ENCODE measurements at places on chromosomes 11 and 22.

GRCh38 chr11:75566763-75567279 is 4.8 kb downstream of the SERPINH1 start:
- no peak for DNase-seq

- no peak for DNase-seq
Observed at GRCh38 chr11:72235351-72236057, 8.5 kb downstream of the PHOX2A start.

GRCh38 chr22:36486619-36487384 is 5.4 kb upstream of the TXN2 start:
- DNase-seq: peak; percentile 48

DNA sequence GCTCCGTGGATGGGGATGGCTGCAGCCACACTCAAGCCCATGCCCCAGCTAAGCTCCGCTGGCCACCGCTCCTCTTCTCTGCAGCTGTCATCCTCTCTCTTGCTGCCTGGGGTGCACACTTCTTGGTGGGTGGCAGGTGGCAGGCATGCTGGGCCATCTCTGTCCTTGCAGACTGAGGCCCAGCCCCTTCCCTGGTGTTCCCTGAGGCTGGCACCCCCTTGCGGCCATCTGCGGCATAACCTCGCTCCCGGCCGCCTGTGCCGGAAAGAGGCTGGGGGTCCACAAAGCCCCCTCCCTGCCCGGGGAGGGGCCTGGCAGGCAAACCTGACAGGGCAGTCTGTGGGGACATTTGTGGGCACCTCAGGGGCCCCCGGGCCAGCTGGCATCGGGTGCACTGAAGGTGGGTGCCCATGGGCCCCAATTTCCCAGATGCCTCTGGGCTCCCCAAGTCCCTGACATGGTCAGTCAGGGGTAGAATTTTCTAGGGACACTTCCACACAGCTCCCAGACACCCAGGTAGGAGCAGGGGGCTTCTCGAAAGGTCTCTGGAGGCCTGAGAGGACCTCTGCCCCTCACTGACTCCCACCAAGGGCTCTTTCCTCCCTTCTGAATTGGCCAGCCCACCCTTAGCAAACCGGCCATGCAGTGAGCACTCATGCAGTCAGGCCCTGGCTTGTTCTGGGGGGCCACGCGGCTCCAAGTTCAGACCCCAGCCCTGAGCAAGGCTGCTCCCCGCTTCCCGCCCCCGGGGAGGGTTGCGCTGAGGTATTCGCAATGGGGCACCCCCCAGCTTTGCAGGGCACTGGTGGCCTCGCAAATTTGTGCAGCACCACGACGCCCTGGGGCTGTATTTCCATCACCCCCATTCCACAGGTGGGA is 23.5 kb upstream of the TH start:
- DNase-seq: no peak

GRCh38 chr11:73647459-73648100 is 1.2 kb downstream of the PLEKHB1 start:
- peak; percentile 60 for DNase-seq

GRCh38 chr11:111206472-111206871 is 39.1 kb upstream of the POU2AF2 start:
- no peak for DNase-seq

GRCh38 chr11:77879218-77879617 is 58.3 kb downstream of the AAMDC start:
- DNase-seq: no peak

GRCh38 chr22:46367707-46368191 is 32.2 kb downstream of the TRMU start:
- peak; percentile 5 for DNase-seq

GRCh38 chr11:8258289-8258688 is 5.4 kb downstream of the LMO1 start:
- no peak for DNase-seq

DNA sequence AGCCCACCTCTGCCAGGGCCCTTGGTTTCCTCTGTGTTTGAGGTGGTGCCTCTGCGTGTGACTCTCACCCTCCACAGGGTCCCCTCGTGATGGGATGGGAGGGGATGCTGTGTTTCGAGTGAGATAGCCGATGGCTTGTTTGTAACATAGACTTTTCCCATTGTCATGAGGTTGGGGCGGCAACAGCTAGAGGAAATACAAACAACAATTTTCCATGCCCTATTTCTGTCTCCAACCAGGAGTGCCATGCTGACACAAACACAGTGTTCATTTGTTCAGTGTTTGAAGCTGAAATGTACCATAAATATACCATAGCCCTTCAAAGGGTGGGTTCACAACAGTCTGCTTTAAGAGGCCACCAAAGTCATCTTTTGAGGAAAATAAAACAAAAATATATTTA is 19.5 kb upstream of the NAV2 start:
- no peak for DNase-seq

DNA sequence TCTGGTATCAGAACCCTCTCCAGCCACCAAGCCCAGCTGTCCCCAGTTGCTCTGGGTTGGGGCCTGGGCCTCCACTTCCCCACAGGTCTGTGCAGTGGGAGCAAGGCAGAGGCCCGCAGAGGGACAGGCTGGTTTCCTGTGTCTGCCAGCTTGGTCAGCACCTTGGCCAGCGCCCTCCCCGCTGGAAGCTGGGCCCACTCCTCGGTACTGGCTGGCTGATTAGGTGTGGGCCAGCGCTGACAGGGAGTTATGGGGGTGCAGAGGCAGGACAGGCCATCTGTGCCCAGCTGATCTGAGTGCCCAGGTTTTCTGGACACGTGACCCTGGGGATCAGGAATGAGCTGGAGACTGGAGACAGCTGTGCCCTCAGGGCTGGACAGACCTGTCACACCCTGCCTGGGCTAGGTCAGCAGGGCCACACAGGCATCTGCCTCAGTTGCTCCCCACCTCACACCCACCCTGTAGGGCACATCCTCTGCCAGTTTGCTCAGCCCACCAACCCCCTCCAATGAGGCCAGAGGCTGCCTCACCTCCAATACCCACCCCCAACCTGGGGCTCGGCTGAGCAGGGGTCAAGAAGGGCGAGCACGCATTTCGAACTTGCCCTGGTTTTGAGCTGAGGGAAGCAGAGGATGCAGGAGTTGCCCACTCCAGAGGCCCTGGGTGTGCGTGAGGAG is 175.3 kb downstream of the IGLL1 start:
- DNase-seq: no peak

GRCh38 chr22:30655532-30655931 is 12.1 kb downstream of the DUSP18 start:
- DNase-seq: no peak

DNA sequence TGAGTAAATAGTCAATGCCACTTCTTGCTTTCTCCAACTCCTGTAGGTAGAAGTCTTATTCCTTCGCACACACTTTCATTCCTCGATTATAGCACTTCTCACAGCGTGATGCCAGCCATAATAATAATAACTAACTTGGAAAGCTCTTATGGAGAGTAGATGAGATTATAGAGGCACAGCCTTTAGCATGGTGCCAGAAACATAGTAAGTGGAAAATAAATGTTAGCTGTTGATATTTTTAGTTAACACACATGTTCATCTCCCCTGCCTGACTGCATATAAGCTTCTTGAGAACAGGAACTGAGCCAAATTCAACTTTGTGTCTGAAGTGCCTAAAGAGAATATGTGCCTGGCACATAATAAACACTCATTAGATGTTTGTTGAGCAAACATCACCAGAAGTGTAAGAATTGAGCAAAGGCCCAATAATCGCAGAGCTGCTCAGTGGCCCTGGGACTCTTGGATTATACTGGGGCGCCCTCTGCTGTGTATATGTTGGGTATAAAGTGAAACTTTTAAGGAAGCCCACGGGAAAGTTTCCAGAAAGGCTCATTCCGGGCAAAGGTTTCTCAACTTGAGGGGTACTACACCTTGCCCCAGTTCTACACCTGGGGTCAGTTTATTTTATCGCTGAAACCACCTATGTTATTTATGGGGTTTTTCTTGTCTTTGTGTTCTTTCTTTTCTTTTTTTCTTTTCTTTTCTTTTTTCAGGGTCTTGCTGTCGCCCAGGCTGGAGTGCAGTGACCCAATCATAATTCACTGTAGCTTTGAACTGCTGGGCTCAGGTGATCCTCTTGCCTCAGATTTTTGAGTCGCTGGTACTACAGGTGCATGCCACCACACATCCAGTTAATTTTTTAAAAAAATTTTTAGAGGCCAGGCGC is 22.3 kb downstream of the SLN start:
- DNase-seq: peak; percentile 48

DNA sequence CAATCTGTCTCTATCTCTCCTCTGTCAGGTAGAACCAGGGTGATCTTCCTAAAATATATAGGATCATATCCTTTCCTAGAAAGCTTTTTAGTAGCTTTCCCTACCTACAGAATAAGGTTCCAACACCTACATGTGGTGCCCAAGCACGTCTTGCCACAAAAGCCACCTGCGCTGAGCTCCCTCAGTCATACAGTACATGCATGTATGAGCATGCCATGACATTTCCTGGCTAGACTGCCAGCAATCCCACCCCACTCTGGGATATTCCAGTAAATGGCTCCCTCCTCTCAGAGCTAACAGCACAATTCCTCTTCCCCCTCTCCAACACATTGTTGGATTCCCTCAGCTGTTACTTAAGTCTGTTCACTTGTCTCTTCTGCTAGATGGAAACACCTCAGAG is 398.0 kb downstream of the TENM4 start:
- no peak for DNase-seq

- DNase-seq: no peak
Observed at GRCh38 chr22:32634421-32634981, 159.9 kb downstream of the FBXO7 start.

DNA sequence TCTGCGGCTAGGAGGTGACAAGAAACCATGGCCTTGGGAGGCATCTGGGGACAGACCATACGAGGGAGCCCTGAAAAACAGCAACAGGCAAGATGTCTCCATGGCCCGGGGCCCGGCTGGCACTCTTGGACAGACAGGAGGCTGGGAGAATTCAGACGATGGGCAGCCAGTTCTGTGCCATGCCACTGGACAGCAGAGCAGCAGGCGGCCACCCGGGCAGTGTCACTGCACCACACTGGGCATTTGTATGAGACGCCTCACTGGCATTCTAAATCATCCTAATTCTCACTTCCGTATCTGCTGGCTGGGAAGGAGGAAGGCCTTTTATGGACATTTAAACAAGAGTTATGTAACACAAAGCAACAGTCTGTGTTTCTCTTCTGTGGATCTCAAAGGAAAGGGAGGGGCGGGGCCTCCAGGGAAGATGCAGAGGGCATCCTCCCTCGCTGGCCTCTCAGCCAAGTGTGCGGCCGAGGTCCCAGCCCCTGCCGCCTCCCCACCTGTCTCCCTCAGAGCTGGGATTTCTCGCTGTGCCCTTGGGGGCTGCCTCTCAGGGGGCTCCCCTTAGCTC is 350.3 kb downstream of the SHANK2 start:
- DNase-seq: no peak

DNA sequence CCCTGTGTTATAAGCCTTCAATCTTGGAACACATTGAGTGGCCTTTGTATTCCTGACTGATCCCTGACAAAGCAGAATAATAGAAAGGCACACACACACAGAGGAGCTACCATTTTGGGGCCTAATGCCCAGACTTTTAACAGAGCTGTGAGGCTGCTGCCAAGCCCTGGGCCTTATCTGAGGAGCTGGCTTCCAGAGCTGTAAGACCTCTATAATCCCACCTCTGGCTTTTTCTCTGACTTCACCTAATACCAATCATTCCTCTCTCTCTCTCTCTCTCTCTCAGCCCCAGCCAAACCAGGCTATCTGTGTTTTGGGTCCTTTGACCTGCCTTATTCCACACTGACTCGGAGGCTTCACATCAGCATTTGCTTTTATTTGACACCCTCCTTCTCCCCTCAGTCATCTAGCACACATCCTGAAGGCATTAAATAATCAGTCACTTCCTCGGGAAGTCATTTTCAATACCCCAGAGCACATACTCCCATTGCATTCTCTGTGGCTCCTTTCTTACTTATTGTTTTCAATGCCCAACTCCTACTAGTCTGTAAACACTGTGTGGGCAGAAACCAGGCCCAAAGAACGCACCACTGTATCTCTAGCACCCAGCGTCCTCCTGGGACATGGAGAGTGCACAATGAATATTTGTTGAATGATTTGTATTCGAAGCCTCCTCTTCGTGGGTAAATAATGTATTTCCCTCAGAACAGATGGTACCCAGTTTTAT is 21.2 kb upstream of the TRIM44 start:
- DNase-seq: no peak

DNA sequence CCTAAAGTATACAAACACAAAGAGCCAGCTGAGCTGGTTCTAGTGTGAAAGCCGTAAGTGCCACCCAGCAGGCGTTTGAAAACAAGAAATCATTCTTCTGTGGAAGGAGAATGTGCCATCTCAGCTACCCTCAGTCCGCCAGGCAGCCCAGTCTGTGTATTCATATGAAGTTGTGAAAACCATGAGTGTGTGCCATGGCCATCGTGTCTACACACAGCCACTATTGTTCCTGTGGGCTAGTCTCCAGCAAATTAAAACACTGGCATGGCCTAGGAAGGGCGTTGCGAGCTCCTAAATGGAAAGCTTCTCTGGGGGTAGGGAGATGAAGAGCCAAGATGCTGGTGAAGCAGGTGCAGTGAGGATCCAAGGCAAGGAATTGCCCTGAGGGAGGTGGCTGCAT is 51.5 kb upstream of the HORMAD2 start:
- DNase-seq: no peak

GRCh38 chr11:44944853-44945235 is 5.8 kb downstream of the TP53I11 start:
- DNase-seq: no peak

DNA sequence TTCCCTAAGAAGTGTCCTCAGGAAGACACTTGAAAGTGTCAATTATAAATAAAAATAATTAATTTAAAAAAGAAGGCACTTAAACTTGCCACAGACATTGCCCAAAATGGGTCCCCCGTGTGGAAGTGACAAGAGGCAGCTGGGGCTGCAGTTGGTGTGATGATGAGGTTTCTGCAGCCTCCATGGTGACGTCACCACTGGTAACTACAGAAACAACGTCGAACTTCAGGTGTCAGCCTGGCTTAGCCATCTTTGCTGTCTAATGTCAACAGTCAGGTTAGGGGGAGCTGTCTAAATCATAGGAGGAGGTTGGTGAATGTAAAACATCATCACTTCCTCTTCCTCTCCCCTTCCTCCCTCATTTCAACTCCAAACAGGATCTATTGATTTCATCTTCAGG is 328.6 kb downstream of the MN1 start:
- DNase-seq: no peak

- DNase-seq: no peak
Observed at GRCh38 chr11:27242591-27242990, 120.4 kb downstream of the CCDC34 start.

DNA sequence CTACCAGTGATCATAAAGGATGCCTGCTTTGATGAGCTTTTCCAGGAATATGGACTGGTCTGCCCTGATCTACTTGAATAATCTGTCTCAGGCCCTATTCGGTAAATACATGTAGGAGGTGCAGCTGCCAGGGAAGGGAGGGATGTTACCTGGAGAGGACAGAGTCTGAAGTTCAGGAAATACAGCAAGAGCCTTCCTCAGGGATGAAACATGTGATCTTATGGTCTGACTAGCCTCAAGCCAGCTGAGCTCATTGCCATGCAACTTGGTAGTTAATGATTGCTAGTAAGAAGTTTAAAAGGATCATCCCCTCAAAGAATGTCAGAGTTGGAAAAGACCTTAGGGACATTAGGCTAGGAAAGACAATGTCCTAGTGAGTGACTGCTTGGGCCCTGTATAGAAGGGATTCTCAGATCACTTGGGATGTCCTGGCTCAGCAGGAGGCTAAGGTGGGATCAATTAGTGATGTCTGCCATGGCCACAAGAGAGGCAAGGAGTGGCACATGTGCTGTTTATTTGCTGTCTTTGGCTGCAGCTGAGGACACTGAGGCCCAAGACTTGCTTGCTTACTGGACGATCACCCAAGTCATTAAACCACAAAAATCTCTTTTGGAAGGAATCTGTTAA is 18.5 kb downstream of the PTPRJ start:
- no peak for DNase-seq

- DNase-seq: no peak
Observed at GRCh38 chr11:67275606-67276409, 9.5 kb downstream of the GRK2 start.

- DNase-seq: no peak
Observed at GRCh38 chr11:119024430-119025098, 6.0 kb downstream of the TRAPPC4 start.

Data from amniotic stem cell (primary cell).